CD4-positive, alpha-beta T cell treated with Interleukin-17A for 4 hours (primary cell): ENCODE measurements at places on chromosomes 11 and 22.

DNA sequence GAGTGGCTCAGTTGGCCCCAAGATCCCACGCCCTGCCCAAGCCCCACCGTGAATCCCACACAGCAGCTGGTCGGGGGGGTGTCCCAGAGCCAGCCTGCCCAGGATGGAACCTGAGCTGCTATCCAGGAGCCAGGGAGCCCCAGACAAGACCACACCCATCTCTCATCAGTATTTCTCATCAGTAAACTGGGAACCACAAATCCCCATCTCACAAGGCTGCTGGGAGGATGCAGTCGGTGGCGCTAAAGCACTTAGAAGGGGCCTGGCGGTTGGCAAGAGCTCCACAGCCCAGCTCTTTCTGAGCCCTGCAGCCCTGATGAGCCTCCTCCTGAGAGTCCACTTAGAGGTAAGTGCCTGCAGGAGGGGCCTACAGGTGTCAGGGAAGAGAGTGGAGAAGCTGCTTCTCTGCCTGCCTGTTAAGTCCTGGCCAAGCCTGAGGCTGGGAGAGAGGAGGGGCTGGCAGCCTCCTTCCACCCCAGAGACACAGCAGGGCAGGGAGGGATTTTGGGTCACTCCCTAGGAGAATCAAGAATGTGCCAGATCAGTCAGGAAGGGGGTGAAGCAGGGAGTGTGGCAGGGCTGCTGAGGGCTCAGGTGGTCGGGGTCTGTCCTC lies 6.1 kb downstream of the FADS3 start:
- DNase-seq, result no peak

GRCh38 chr11:99640671-99641070 lies 619.9 kb downstream of the CNTN5 start:
- no peak for DNase-seq

- no peak for DNase-seq
These were observed 100.2 kb upstream of the LMO1 start for GRCh38 chr11:8363921-8364320.

GRCh38 chr11:87176044-87176443 lies 138.3 kb downstream of the TMEM135 start:
- DNase-seq, result no peak

GRCh38 chr11:363948-364761 lies 5.1 kb upstream of the B4GALNT4 start:
- peak; percentile 78 for DNase-seq

DNA sequence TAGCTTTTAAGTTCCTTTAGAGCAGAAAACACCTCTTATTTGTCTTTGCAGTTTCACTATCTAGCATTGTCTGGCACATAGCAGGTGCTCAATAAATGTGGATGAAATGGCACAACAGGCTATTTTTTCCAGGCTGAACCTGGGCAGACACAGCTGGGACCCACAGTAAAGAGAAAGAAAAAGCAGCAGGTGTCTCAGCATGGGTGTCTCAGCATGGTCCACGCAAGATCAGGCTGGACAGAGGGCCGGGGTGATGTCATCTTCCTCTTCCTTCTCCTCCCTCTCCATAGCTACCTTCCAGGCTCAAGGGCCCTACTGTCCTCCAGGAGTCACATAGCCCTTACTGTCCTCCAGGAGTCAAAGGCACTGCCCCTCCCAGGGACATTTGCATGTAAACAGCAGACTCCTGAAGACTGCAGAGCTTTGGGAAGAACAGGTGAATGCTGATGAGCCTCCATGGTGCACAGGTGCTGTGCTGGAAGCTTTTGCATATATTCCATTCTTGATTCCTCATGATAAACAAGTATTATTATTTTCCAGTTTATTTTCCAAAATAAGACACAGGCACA lies 65.2 kb downstream of the DSCAML1 start:
- no peak for DNase-seq

GRCh38 chr22:46604306-46604690 lies 15.9 kb upstream of the GRAMD4 start:
- peak; percentile 62 for DNase-seq

DNA sequence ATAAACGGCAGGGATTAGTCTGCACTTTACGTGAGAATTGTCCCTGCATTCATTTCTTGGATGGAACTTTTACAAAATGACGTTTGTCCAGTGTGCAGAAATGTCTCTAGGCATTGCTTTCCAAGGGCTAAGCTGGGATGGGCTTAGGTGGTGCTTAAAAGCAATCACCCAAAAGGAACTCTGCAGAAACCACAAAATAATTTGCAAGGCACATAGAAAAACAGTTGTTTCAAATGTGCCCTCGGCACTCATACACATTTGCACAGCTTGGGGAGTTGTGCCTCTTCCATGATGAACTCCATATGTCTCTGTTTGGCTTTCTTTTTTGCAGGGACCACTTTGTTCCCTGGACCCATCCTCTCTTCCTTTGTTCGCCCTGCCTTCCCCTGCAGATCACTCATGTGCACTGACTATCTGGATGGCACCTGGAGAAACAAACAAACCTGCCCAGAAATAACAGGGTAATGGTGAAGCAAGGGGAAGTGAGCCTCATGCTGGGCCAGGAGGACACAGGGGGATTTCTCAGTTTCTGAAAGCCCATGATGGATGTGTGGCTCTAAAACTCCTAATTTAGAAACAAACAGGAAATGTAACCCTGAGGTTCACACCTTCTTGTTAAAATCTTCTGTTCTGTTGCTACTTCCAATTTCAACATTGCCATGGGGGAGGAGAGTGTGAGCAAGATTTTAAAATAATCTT lies 150.2 kb downstream of the SNX19 start:
- DNase-seq, result no peak

GRCh38 chr11:44256673-44257291 lies 53.2 kb downstream of the ALX4 start:
- DNase-seq, result no peak

DNA sequence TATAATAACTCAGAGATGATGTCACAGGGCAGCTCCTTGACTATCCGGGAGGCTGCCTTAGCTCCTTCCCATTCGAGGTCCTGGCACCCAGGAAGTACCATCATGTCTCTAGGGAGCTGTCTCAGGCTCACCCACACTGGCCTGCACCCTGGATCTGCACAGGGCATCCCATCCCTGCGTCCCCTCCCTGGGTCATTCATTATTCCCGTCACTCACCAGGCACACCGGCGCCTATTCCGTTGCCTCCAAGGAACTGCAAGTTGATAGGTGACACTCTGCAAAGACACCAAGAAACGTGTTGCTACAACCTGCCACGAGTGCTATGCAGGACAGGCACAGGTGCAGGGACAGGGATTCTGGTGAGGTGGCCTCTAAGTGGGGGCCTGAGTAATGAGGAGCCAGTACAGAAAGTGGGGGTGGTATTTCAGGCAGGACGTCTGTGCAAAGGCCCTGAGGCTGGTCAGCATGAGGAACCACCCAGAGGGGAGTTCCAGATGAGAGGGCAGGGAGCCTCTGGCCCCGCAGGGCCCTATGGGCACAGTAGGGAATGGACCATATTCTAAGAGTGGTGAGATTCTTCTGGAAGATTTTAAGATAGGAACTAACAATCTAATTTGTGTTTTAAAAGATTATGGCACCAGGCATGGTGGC lies 71.6 kb upstream of the SHANK2 start:
- no peak for DNase-seq

DNA sequence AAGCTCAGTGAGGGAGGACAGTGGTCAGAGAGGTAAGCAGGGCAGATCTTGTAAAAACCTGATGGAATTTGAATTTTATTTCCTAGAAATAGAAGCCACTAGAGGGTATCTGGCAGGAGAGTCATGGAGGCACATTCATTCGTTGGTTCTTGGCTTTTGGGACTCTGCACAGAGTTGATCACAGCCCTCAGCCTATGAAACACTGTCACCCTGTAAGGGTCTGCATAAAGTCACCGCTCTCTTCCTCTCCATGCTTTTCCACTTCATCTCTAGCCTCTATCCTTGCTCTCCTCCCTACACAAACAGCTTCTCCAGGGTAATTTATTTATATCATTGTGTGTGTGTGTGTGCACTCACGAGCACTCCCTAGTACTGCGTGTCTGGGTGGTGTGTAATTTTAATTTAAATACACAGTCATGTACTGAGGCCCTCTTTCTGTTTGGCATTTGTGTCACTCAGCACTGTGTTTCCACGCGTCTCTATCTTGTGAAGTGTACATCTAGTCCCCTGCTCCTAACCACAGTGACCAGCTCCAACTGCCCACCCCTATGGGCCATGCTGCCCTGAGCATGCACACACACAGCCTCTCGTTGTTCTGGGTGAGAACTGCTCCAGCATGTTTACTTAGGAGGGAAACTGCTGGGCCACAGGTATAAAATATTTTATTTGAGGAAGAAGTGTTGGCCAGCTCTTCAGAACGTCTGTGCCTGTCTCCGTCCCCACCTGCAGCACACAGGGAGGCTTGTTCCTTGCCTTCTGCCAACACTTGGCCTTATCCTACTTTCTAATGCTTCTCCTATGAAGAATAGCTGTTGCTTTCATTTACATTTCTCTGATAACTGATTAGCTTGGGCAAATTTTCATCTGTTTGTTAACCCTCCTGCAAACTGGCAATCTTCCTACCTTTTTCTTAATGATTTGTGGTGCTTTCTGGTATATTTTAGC lies 4.5 kb downstream of the KCNQ1OT1 start:
- no peak for DNase-seq

DNA sequence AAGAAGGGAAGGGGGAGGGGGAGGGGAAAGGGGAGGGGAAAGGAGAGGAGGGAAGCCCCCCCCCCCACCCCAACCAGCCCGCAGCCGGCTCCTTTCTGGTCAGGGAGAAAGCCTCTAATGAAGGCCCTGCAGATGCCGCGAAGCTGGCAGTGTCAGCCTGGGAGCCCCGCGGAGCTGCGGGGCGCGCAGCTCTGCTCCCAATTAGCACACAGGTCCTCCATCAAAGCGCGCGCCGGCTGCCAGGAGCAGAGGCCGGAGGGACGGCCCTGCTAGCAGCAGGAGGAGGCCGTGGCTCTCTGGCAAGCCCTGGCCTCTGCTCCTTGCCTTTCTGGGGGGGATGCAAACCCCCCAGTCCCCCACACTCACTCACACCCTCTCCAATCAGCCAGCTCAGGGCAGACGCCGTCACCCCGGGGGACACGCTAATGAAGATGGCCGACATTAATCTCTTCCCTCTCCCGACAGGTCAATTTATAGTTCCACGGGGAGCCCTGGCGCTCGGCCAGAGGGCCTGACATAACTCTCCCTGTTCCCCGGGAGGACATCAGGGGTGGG lies 70.5 kb upstream of the TCF20 start:
- DNase-seq, result no peak

DNA sequence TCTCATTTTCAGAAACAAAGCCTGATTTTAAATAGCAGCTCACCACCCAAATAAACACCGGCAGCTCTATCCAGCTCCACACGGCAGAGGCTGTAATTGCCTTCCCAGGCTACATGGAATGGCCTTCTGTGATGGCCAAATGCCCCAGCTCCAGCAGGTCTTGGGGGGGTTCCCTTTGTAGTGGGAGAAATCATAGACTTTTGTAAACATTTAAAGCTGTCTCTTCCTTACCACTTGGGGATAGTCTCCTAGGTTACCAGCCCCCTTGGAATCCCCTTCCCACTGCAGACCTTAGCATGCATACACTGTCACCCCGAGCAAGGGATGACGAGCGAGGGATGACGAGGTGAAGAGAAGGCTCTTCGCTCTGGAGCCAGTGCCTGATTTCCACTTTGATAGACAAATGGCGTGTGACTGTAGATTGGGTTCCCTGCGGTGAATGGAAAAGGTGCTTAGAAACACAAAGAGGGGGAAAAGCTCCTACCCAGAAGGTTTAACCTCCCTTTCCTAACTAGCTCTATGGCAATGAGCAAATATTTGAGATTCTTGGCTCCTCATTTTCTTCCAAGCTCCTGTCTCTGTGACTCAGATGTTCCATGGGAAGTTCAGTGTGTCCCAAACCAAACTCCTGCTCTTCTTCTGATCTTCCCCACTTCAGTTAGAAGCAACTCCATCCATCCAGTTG lies 108.0 kb upstream of the CADM1 start:
- DNase-seq, result no peak

DNA sequence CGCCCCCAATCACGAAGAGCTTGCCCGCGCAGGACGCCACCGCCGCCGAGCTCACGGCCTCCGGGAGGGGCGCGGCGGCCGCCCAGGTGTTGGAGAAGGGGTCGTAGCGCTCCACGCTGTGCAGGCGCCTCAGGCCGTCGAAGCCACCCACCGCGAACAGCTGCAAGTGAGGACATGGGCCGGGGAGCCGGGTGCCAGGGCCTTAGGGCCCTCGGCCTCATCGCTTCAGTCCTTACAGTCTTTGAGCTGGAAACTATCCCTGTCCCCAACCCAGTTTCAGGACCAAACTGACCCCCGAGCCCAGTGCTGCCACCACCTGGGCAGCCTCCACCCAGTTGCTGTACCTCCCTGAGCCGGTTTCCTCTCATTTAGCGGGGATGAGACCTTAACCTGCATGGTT lies 7.6 kb downstream of the KLHL35 start:
- DNase-seq, result no peak

GRCh38 chr22:22342697-22343580 lies 98.4 kb downstream of the VPREB1 start:
- peak; percentile 76 for DNase-seq

GRCh38 chr11:118804094-118804493 lies 13.1 kb upstream of the DDX6 start:
- no peak for DNase-seq

GRCh38 chr11:1754376-1755150 lies 4.2 kb upstream of the IFITM10 start:
- no peak for DNase-seq

- no peak for DNase-seq
These were observed 112.7 kb downstream of the FCHSD2 start for GRCh38 chr11:73029403-73029802.

DNA sequence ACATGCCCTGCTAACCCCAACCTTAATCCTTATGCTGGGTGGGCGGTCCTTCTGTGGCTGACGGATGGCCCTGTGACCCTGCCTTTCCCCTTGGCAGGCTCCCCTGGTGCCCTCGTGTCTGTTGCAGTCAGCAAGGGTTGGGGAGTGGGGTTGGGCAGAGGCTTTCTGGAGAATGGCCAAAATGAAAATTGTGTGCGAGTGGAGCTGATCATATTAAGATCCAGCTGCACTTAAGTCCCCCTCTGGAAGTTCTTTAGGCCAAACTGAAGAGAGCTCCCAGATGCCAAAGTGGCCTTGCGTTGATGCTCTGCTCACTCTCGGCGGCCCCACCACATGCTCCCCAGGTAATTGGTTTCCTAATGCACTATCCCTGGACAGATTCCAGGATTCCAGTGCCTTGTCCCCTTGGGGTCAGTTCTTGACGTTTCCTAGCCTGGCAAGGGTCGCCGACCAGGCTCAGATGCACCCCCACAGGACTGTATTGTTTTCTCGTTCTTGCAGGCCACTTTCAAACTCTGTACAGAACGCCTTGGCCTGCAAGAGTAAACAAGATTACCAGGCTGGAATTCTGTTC lies 16.4 kb upstream of the C11orf96 start:
- no peak for DNase-seq

GRCh38 chr11:116885951-116886655 lies 48.7 kb upstream of the APOA1 start:
- no peak for DNase-seq

DNA sequence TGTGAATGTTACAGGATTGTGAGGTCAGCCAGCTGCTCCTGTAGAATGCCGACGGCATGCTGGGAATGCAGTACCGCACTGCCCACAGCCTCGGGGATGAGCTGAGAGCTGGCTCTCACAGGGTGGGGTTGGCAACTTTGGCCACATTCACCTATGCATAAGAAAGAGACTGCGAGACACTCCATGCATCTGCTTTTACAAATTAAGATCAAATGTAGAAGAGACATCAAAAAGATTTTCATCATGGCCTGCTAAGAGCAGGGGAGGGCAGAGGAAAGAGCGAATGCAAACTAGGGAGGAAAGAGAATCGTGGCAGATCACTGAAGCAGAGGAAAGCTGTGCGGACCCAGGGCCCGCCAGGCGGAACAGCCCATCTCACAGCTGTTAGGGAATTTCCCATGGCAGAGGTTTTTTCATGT lies 49.8 kb upstream of the SPATA19 start:
- no peak for DNase-seq

GRCh38 chr22:31956360-31956759 lies 12.0 kb downstream of the YWHAH start:
- DNase-seq, result peak; percentile 43
